Naive thymus-derived CD8-positive, alpha-beta T cell (primary cell): ENCODE measurements at places on chromosomes 4 and X. TPM values are rescaled to one million over a fixed set of nuclear protein-coding genes. Genes with fewer than 3 reads are reported as not detected.

PLXNB3 gene
- 0.34 TPM for total RNA-seq

PDLIM3 gene
- not detected for total RNA-seq

ART3 gene
- not detected for total RNA-seq

SHISA3 gene
- not detected for total RNA-seq
